ENCODE measurements at places on chromosomes 2 and 18.

DNA sequence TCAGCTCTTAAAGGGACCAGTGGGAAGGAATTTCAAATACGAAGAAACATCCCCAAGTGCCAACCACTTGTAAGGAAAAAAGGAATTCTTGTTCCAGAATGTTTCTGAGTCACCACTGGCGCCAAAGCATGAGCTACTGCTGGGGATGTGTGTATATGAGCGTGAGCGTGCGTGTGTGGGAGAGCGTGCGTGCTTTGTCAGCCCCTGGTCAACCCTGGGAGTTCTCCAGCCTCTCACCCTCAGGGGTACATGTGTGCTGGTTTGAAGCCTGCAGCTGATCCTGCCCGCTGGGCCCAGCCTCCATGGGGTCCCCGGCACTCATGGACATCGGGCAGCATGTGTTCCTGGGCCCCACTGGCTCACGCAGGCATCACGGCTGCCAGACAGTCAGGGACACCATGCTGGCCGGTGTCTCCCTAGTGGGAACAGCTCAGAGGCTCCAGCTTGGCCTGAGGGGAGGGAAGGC is 17.1 kb downstream of the HS6ST1 start:
- no peak for DNase-seq

- no peak for DNase-seq
These were observed 80.2 kb downstream of the TGOLN2 start for GRCh38 chr2:85247610-85248009.

- DNase-seq, result no peak
These were observed at the start of gene TCF23 for GRCh38 chr2:27148801-27149439. Gene TCF23 (plus strand): TSS chr2:27149004. CDS start chr2:27149134, 130 bp downstream.

DNA sequence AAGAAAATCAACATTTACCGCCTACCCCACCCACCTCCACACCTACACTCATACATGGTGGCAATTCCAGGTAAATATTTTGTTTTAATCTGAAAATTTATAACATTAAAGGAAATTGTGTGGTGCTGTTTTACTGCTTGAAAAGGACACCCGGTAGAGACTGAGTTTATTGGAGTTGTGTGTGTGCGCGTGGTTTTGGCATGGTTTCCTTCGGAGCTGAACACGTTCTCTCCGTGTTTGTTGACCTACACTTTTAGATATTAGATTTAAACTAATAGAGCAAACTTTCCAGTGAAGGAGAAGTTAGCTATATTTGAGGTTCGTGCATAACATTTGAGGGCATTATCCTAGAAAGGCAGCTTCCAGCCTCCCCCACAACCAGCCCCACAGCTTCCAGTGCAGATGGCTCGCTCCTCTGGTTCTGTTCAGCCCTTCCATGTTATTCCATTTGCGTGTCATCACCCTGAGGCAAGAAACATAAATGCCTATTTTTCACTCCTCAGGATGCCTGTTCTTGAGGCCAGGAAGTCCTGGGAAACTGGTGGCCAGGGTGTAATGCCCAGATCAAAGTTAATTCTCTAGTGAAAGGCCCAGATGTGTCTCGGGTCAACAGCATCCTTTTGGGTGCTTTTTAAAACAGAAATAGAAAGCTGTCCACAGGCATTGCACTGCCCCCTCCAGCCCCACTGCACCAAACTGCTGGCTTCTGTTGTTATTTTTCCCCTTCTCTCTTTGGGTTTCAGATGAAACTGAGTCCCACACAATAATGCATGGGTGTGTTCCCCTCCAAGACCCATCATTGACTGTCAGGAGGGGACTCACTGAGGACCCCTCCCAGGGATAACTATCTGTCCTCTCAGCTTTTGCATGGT is 190.2 kb downstream of the SETBP1 start:
- no peak for DNase-seq

DNA sequence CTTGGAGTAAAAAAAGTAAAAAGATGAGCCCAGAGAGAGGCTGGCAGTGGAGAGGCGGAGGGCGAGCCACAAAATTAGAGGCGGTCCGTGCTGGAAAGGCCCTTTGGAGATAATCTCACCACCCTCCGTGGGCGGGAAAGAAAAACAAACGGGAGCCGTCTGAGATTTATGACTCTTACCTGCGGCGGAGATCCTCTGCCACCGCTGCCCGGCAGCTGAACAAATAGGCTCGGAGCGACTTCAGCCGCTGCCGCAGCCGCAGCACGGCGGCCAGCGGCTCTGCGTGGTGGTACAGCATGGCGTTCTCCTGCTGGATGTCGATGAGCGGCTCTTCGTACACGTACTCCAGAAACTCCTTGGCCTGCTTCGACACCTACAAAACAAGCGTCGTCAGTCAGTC is 94.6 kb downstream of the PLEKHM3 start:
- DNase-seq, result no peak

DNA sequence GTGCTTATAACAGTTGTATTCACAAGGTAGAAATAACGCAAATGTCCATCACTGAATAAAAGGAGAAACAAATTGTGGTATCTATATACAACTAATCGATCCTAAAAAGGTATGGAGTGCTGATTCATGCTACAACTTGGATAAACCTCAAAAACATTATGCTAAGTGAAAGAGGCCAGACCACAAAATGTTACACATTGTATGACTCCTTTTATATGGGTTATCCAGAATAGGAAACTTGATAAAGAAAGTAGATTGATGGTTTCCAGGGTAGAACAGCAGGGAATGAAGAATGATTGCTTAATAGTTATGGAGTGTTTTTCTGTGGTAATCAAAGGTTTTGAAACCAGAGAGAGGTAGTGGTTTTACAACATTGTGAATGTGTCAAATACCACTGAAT is 432.2 kb upstream of the TRIB2 start:
- no peak for DNase-seq

DNA sequence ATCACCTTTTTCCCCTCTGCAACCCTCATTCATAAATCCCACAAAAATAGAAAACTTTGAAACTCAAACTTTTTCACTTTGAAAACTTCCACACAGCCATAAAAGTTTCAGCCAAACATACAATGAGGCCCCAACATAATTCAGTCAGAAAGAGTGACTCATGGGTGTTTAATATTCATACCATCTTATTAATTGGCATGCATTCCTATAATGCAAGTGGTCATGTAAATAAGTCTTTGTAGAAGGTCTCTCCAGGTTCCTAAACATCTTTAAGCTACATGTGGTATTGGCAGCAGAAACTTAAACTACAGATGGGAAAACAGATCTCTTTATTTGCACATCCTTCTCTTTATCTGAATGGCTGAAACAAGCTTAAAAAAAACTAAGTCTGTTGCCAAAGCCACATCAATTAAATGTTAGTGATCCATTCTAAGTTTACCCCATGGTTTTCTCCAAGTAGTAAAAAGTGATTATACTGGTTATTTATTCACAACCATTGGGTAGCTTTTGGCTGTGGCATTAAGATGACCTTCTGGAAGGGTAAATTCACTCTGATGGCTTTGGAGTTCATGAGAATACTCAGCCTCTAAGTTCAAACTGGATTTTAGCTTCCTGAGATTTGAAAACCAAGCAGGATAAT is 70.2 kb upstream of the LYPD1 start:
- DNase-seq, result no peak

- no peak for DNase-seq
These were observed 48.1 kb upstream of the FHOD3 start for GRCh38 chr18:36249392-36249791.

DNA sequence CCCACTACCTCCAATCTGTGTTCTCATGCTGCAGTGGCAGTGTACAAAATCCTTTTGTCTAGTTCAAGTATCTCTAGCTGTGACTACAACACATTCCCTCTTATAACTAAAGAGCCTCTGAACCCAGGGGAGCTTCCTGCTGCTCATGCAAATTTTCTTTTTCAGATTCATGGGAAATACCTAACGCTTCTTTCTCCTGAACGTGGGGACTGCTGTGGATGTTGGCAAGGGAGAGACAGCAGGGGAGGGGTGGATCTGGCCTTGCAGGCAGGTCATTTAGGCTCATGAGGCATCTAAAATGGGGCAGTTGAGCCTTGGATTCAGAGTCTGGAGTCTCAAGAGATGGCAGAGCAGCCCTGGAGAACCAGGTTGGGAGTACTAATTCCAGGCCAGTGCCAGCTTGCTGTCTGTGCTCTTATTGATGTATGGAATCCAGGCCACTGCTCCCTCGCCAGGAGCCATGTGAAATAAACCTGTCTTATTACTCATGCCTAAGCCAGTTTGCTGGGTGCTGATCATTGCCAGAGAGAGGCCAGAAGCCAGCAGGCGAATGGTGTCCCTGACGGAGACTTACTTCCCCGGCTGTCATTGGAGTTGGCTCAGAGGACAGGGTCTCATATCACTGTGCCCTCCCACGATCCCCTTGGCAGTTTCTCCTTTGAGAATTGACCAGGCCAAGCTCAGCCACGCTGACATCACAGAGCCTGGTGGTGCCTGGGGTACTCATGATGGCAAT is 29.2 kb upstream of the TNP1 start:
- DNase-seq, result no peak

- no peak for DNase-seq
These were observed 31.1 kb downstream of the RNU4ATAC start for GRCh38 chr2:121561617-121562268.

Measured in stimulated activated CD8-positive, alpha-beta memory T cell treated with anti-CD3 and anti-CD28 coated beads, Interleukin-15, amount 100 ng/mL, for 24 hours (primary cell).